ENCODE measurements at places on chromosomes 5 and 9. TPM values are rescaled to one million over a fixed set of nuclear protein-coding genes. Genes with fewer than 3 reads are reported as not detected.

Gene EMB
- total RNA-seq: 138 TPM

Gene TAF11L5
- total RNA-seq: not detected

Gene FAXDC2
- 0.14 TPM for total RNA-seq

Gene SLC34A1
- 0.11 TPM for total RNA-seq

Gene ADAMTS19
- not detected for total RNA-seq

Gene SLC36A3
- not detected for total RNA-seq

Gene ZER1
- 12.8 TPM for total RNA-seq

Gene GAS1
- total RNA-seq: 0.30 TPM

Measured in T-helper 2 cell treated with Interferon-gamma antibody and Interleukin-4, amounts not matched to agents 100 ng/mL and 5 ng/mL, for 36 hours (primary cell).